Glutamatergic neuron (in vitro differentiated cells): ENCODE measurements at places on chromosomes 6 and 20. TPM values are rescaled to one million over a fixed set of nuclear protein-coding genes. Genes with fewer than 3 reads are reported as not detected.

SLC24A3 gene
- 9.7 TPM for total RNA-seq

ADAT2 gene
- 5.6 TPM for total RNA-seq

SYCP2 gene
- total RNA-seq, result 0.69 TPM

HLA-DQA1 gene
- not detected for total RNA-seq

DNA sequence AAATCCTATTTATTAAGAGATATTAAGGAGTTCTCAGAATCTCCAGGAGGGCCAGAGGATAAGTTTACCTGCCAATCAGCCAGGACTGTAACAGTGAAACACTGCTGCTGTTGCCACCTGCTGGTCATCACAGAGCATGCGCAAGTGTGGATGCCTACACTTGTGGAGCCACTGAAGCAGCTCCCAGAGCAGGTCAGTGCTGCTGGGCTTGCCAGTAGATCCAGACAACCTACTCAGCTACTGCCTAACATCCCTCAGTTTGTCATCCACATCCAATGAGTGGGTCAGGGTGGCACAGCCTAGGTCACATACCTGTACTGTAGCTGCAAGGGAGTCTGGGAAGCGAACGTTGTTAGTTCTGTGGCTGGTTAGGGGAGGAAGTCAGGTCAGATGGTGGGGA is 18.3 kb upstream of the NHSL1 start:
- no peak overlapping the region for H3K4me3 ChIP-seq
- no peak overlapping the region for H3K27ac ChIP-seq
- peaks cover 6% of the 10 kb centered on the region for H3K36me3 ChIP-seq
- H3K4me1 ChIP-seq, result peaks cover 9% of the 10 kb centered on the region
- DNase-seq, result peak; percentile 31

DNA sequence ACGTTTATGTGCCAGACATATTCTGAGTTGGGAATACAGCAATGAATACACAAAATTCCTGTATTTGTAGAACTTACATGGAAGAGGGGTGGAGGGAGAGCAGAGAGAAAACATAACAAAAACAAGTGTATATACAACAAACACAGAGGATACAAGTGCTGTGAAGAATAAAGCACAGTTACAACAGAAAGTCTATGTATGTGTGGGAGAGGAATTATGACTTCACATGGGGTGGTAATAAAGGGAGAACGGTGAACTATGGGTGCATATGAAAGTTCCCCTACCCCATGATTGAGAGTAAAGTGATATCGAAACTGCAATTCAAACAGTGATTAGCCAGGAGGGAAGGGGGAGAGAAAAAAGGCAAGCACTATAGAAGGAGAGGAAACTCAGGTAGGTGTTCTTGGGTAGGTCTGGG is 24.6 kb downstream of the HBS1L start:
- H3K27ac ChIP-seq, result no peak overlapping the region
- no peak overlapping the region for H3K4me3 ChIP-seq
- H3K36me3 ChIP-seq, result no peaks in the 10 kb centered on the region
- DNase-seq, result no peak
- no peaks in the 10 kb centered on the region for H3K27me3 ChIP-seq
